ENCODE measurements at places on chromosomes 7 and 10.
A peak's percentile ranks its signal among the peaks of the same experiment; 100 is the strongest.

- peak; percentile 56 for DNase-seq
Measured at GRCh38 chr10:3239066-3239919, 66.7 kb upstream of the PITRM1 start.

- DNase-seq = no peak
Measured at GRCh38 chr10:103991393-103992128, 24.6 kb downstream of the SLK start.

DNA sequence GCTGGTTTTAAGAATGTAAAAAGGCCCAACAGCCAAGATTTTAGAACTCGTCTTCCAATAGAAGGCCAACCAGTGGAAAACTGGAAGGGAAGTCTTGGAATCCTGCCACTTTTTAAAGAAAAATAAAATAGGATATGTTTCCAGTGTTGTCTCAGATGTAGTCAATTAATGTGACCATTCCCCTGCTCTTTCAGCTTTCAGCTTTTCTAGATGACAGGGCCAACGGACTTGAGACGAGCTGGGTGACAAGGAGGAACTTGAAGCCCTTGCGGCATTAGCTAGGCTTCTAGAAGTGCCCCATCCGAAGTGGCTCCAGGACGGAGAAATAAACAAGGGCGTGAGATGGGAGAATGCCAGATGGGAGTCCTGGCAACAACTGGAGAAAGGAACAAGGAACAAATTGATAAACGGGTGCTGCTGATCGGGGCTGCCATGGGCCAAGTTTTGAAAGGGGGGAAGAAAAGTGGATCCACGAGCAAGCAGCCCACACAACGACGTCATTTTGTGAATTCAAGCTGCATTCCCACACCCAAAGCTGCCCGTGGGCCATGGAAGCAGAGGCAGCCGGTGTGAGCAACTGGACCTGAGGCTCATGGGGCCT, 42.3 kb downstream of the CTBP2 start:
- no peak for DNase-seq

- DNase-seq = no peak
Measured at GRCh38 chr7:20218279-20218678, 1.1 kb upstream of the MACC1 start.

- no peak for DNase-seq
Measured at GRCh38 chr10:29212597-29212996, 76.3 kb upstream of the LYZL1 start.

GRCh38 chr10:66981361-66982052, 55.7 kb downstream of the LRRTM3 start:
- DNase-seq = no peak

- DNase-seq = peak; percentile 52
Measured at GRCh38 chr10:62185919-62186692, 82.5 kb downstream of the RTKN2 start.

DNA sequence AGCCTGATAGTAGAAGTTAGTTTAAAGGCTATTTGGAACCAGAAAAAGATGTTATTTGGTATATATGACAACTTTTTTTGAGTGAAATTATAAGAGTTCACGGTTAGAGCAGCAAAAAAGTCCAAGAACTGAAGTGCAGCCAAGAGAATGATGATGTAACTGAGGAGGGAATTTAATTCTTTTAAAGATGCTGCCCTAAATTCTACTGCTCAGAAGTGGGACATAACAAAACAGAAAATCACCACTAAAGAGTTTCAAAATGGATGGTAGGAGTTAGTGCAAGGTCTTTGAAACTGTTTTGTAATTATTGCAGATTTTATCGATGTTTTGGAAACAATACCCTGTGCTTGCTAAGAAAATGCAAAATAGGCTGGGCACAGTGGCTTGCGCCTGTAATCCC, 6.5 kb downstream of the SAMD8 start:
- no peak for DNase-seq

DNA sequence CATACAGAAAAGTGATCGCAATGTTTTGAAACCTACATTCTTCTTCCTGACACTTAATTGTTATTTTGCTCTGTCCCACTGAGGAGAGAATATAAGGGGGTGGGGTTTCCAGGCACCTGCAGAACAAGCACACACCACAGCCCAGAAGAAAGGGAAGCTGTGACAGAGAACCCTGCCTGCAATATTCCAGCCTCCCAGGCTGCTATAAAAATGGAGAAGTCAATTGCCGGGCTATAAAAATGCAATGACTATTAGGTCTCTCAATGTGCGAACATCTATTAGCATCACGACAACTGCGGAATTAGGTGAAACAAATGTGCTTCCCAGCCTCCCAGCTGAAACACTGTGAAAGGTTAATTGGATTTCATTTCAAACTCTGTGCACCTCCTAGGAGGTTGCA, 145.3 kb upstream of the FRMD4A start:
- DNase-seq = no peak

DNA sequence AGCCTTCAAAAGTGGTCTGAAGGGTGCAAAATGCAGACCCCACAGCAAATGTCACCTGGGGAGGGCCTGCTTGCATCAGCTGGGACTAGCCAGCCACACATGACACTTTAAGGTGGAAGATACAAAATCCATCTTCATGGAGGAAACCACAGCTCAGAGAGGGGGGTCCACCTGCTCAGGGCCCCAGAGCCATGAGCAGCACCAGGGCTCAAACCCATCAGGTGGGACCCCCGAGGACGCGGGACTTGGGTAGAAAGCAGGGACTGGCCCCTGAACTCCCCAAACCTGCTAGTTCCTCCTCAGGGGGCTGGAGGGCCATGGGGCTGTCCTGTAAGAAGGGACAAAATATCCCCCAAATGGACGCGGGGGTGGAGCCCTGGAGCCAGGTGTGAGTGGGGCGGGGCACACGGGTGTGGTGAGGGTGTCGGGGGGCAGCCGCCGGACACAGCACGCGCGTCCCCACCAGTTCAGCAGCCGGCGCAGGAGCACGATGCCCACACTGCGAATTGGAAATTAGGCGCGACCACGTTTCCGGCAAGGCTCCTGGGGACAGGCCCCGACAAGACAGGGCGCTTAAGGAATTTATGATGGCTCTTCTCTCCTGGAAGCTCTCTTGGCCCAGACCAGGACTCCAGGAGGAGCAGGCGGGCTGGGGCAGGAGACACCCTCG, 8.0 kb downstream of the PDGFA start:
- no peak for DNase-seq

- DNase-seq = no peak
Measured at GRCh38 chr10:99329554-99330346, 594 bp downstream of the CNNM1 start.

DNA sequence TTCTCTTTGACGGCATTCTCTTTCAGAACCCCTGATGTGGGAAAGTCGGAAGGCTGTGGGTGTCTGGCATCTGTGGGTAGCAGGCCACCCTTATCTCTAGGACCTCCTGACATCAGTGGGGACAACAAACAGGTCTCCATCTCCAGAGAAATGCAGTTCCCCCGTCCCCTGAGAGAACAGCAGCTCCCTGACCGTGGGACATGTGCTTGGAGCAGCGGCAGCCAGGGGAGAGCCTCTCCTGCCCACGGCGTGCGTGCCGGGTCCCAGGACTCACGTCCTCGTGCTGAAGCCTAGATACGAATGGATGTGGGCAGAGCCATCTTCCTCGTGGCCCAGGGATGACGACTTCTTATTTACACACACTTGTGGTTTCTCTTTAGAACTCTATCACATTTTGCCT, 133.0 kb downstream of the FGFR2 start:
- DNase-seq = no peak

DNA sequence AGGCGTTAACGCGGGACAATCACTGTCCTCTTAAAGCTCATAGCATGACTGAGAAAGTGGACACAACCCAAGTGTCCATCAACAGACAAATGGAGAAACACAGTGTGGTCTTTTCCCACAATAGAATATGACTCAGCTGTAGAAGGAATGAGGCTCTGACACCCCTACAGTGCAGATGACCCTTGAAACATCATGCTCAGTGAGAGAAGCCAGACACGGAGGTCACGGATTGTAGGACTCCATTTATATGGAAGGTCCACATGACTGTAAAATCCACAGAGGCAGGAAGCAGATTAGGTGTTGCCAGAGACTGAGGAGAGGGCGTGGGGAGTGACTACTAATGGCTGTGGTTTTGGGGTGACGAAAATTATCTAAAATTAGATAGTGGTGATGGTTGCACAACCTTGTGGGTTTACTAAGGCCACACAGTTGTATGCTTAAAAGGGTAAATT, 6.1 kb upstream of the NCAPG2 start:
- no peak for DNase-seq

Data from stimulated activated CD4-positive, alpha-beta T cell treated with anti-CD3 and anti-CD28 coated beads, TNF-alpha, amount 100 ng/mL, for 24 hours (primary cell).